ENCODE measurements at places on chromosomes 7 and 10.

- DNase-seq, result no peak
These were observed 138.5 kb downstream of the LRRC4 start for GRCh38 chr7:127892488-127893314.

GRCh38 chr10:79434821-79435251, 10.6 kb downstream of the ZCCHC24 start:
- DNase-seq, result no peak

DNA sequence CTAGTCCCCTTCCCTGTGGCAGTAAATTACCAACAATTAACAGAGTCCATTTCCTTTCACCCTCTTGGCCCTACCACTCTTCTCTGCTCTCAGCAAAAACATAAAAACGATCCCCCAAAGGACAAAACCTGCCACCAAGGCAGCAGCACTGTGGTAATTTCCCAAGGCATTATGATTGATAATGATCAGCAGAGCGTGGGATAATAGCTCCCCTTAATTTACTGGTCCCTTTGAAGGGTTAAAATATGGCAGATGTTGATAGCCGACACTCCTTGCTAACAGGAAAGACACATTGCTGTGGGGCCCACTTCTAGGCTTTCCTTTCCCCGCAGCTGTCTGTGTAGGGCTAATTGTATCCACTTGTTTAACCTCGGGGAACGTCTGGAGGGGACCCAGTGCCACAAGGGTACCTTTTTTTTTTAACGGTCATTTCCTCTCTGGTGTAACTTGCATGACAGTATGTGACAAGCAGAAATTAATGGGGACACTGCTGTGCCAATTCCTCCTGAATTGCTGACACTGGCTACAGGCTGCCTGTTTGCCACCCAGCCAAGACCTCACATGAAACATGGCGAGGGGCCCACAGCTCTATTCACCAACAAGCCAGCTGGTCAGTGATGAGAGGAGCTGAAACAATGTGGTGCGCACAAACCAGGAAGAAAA, 81.3 kb downstream of the CDK6 start:
- no peak for DNase-seq

- no peak for DNase-seq
These were observed 21.1 kb downstream of the C7orf33 start for GRCh38 chr7:148611692-148612091.
